ENCODE measurements at places on chromosomes 3 and 15. TPM values are rescaled to one million over a fixed set of nuclear protein-coding genes. Genes with fewer than 3 reads are reported as not detected.
A peak's percentile ranks its signal among the peaks of the same experiment; 100 is the strongest.

SRPRB gene
- total RNA-seq, result 16.1 TPM

DNA sequence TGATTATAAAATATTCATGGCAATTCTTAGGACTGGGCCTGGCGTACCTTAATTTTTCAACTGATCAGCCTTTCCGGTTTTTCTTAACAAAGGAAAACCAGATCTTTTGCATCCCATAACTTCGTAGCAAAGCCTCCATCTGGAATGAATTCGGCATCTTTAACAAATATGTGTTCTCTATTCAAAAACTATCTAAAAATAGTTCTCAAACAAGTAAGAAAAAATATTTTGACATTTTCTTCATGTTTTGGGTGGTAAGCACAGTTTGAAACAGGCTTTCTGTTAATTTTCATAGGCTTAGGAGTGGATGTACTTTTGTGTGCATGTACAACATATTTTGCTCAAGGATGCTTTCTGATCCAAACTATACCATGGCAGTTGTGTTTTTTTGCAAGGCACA lies 55.1 kb downstream of the RBMS3 start:
- no peak for DNase-seq

LMAN1L gene
- not detected for total RNA-seq

DNA sequence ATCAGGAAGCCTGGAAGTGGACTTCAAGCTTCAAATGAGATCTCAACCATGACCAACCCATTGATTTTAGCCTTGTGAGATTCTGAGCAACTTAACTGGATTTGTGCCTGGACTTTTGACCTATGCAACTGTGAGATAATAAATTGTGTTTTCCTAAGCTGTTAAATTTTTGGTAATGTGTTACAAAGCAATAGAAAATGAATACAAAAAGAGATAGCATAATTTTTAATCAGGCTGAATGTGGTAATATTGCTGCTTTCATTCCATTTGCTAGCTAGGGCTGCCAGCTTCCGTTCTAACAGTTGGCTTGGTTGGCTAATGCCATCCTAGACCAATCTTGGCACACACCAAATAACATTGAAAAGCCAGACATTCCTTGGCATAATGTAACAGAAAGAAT lies 12.2 kb downstream of the PROS1 start:
- no peak for DNase-seq

DNA sequence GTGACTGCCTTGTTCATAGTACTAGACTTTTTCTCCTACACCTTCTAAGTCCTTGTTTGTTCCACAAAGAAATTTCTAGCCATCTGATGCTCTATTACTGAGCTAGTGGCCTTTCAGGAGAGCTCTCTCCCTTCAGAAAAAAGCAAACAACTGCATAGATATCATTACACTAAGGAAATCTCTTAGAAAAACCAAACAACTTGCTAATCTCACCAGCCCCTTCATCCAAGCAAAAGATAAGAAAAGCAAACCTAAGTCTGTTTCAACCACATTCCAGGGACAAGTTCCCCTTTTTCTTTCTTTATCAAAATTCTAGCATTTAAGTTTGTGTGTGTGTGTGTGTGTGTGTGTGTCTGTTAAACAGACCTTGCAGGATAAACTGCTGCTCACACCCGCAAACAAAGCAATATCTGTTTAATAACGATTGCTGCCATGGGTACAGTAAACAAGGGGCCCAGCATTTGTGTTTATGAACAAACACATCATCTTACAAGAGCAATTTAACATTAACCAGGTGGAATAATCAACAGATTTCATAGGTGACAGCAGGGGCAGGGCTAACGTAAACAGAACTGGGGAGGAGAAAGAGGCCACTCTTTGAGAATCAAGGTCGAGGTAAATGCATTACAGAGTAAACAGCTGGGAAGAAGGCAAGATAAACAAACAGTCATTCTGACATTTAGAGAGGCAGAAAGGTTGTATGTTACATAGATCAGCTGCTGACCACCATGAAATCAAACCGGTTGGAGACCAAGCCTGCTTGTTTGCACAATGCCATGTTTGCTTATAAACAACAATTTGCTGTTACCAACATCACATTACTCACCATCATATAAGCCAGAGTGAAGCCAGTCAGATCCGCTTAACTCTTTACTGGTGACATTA lies 375.1 kb downstream of the FOXP1 start:
- DNase-seq, result no peak

DNA sequence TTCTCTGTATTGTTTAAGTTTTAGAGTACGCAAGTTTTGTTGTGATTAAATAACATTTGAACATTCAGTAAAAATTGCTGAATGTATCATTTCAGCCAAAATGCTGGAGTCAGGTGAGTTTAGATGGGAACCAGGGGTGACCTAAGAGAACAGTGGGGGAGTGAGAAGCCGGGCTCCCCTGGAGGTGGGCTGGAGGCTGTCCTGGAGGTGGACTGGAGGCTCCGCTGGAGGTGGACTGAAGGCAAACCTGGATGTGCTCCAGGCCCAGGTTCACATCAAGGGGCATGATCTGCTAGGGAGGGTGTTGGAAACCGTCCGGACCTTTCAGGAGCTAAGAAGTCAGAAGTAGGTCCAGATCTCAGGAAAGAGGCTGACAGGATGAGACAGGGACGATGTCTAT lies 23.7 kb downstream of the DNAJB8 start:
- no peak for DNase-seq

DNA sequence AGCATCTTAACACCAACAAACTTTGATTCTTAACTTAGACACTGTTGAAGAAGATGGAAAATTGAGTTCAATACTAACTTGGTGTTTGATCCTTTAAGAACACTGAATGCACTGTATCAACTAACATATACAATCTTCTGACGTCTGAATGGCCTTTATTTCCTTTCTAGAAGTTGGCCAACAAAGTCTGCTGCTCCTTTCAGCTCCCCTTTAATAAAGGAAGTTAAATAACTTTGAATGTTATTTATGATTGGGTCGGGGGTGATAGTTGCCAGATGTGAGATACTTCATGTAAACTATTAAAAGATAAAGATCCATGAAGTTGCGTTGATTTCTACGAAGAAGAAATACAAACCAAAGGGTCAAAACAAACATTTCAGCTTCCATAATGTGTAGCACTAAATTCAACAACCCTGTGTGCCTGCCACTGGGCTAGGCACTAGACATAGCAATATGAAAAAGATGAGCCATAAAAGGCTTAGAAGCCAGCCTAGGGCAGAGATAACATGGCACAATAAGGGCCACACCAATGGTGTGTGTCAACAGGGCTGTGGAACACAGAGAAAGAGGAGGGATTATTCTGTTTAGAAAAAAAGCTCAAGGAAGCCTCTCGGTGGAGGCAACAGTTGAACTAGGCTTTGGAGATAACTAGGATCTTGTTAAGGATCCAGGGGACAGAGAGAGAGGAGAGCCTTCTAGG lies 337.8 kb downstream of the MECOM start:
- no peak for DNase-seq

DNA sequence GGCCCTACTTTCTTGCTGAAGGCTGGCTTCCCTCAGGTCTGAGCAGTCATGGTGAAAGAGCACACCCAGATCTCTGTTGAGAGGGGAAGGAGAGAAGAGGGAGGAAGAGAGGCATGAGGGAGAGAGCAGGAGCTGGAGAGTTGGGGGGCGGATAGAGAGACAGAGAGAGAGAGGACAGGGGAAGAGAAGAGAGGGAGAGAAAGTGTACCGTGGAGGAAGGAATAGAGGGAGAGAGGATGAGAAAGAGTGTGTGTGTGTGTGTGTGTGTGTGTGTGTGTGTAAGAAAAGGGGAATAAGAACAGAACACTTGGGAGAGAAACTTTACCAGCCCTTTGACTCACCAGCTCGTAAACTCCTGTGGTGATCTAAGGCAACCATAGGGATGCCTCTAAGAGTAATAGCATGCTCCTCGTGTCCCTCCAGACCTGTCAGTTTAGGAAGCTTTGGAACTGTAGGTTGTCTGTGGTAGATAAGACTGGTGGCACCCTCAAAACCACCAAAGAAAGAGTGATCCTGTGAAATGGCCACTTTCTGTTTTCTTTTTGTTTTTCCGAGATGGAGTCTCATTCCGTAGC lies 18.2 kb downstream of the ZNF592 start:
- no peak for DNase-seq

DNA sequence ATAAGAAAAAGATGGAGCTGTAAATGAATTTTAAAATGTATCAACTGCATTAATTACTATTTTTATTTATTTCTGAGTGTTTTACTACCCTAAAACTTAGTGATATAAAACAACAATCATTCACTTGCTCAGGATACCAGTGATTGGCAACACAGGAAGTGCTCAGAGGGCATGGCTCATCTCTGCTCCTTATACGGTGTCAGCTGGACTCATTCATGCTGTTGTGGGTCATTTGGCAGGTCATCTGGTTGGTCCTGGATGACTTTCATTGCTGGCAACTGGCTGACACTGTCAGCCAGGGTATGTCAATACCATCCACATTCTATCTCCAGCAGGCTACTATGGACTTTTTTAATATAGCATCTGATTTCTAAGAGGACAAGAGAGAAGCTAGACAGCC lies 689.6 kb upstream of the NECTIN3 start:
- no peak for DNase-seq

GOLGA8M gene
- total RNA-seq, result 0.75 TPM

CSPG4 gene
- total RNA-seq, result 258 TPM

FURIN gene
- total RNA-seq, result 86.3 TPM

DNA sequence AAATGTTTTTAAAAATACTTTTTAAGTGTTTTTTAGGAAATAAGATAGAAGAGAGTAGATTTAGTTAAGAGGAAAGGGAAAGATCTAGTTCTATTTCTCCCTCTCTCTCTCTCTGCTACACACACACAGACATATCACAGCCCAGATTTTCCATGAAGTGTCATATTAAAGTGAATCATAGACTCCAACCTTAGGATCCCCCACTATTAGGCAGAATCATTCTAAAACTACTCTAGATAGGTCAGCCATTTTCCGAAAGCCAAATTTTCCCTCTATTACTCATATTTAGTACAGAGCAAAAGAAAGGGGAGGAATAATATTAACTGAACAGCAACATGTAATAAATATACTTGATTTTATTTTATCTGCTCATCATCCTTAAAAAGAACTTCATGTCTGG lies 45.1 kb upstream of the RSL24D1 start:
- DNase-seq, result no peak

MAGEF1 gene
- total RNA-seq, result 5.2 TPM

- no peak for DNase-seq
These were observed 234.2 kb upstream of the UMPS start for GRCh38 chr3:124496061-124496460.

PLD1 gene
- total RNA-seq, result 8.8 TPM

- DNase-seq, result no peak
These were observed 62.1 kb downstream of the CORO2B start for GRCh38 chr15:68640791-68641331.

- DNase-seq, result no peak
These were observed 6.7 kb downstream of the CGNL1 start for GRCh38 chr15:57382969-57383368.

- no peak for DNase-seq
These were observed 462.9 kb upstream of the SGO1 start for GRCh38 chr3:20648921-20649381.

PIF1 gene
- total RNA-seq, result not detected

TGM5 gene
- total RNA-seq, result not detected

SERINC4 gene
- total RNA-seq, result not detected

- DNase-seq, result no peak
These were observed 27.8 kb upstream of the GOLIM4 start for GRCh38 chr3:168123201-168124176.

LSMEM2 gene
- not detected for total RNA-seq

- no peak for DNase-seq
These were observed 203.0 kb upstream of the IGF1R start for GRCh38 chr15:98445315-98445714.

GRCh38 chr3:191358929-191359328 lies 28.6 kb upstream of the UTS2B start:
- no peak for DNase-seq

MAP6D1 gene
- total RNA-seq, result not detected

SPSB4 gene
- not detected for total RNA-seq

DNA sequence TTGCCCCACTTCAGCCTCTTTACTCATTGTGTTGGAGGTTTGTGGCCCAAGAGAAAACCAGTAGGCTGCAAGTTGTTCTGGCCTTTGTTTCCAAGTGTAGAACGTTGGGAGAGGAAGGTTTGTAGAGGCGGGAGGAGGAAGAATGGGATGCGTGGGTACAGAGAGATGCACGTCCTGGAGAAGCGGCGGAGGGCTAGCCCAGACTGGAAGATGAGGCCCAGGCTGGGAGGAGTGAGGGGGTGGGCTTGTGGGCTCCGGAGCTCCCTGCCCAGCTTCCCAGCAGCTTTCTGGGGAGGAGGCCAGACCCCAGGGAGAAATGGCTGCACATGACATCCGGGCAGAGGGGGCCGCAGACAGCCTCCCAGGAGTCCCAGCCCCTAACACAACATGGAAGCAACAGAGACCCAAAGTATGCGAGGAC lies 5.3 kb downstream of the PLA2G4F start:
- DNase-seq, result no peak

- no peak for DNase-seq
These were observed 16.2 kb upstream of the RPS17 start for GRCh38 chr15:82556315-82557035.

DNA sequence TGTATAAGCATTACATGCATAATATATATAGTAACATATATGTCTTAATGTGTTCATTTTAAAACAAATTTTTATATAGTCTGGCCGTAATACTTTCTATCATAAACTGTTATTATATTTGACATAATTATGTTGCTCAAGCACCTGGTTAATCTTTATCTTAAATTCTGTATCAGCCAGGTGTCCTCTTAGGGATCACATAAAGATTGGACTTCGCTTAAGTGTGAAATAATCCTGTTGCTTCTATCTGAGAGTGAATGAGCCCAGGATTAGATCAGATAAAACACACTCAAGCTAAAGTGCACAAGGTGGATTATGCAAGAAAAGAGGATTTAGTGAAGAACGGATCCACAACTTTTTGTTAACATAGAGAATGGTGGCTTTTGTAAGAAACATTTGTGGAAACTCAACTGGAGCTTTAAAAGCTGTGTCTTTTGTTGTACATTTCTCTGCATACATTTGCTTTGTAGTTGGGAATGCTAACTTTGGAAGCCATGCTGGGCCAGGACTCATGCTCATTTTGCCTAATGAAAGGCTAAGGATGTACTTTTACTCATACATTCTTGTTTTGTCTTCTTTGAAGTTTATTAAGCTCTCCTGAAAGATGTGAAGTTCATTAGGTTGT lies 437.8 kb downstream of the ZIC1 start:
- no peak for DNase-seq

GRCh38 chr3:147807776-147808175 lies 398.6 kb downstream of the ZIC1 start:
- DNase-seq, result no peak

XPC gene
- 48.9 TPM for total RNA-seq

- DNase-seq, result no peak
These were observed 40.7 kb upstream of the MAP3K13 start for GRCh38 chr3:185322101-185322719.

- peak; percentile 87 for DNase-seq
These were observed 163.2 kb downstream of the B3GALNT1 start for GRCh38 chr3:160941885-160942494.

All from ascending aorta (tissue), 2 donors.